COR-L47 (cell line): ENCODE measurements at places on chromosomes 7 and 10.

- no peak for DNase-seq
These were observed 273.4 kb downstream of the WDR37 start for GRCh38 chr10:1329622-1330021.

DNA sequence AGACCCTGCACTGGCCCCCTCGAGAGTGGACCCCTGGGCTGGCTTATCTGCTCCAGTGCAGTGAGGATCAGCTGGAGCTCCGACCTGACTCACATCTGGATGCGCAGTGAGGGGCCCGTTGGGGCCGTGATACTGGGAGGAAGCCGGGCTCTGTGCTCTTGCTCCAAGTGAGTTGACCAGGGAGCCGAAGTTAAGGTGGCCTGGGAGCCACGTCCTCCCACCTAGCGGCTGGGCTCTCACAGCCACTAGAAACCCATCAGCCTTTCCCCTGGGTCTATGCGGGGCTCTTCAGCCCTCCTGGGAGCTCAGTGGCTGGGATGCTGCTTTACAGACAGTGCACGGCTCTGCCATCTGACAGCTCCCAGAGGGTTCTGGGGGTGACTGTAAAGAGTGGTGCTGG, 9.1 kb downstream of the ALKBH4 start:
- DNase-seq, result no peak

DNA sequence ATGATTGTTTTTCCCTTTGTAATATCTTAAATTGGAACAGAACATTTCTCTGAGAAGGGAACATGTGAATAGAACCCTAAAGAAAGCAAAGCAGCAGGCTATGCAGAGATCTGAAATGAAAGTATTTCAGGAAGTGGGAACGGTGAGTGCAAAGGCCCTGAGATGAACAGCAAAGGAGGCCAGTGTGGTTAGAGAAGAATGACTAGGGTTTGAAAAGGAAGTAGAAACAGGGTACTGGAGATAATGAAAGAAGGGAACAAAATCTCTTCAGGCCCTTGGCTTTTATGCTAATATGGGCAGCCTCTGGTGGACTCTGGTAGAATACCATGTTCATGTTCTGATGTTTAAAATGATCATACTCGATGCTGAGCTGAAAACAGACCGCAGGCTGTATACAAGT, 22.2 kb downstream of the ARHGAP21 start:
- DNase-seq, result no peak

DNA sequence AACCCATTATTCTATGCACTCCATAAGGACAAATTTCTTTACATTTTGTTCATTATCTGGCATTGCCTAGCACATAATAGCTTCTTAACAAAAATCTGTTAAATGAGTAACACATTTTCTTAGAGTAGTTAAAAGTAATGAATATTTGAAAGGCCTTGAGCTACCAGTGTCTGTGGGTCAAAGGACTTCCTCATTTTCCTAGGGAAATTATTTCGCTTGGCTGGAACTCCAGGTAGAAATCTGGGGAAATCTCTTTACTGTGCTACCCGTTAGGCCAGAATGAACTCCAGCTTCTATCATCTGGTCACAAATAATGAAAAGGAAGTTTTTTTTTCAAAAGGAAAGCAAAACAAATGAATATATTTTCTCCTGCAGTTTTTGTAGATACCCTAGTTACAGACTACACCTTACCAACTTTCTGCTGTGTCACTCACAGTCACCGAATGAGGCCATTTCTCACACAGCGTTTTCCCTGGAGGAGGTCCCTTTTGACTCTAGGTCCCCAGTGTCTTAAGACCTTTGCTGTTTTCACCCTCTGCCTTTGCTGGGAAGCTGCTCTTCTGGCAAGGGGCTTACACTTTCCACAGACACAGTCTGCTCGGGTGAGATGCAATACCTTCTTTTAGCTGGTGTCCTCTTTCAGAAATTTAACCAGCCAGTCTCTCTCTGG, 1.6 kb downstream of the SAMD9L start:
- no peak for DNase-seq

DNA sequence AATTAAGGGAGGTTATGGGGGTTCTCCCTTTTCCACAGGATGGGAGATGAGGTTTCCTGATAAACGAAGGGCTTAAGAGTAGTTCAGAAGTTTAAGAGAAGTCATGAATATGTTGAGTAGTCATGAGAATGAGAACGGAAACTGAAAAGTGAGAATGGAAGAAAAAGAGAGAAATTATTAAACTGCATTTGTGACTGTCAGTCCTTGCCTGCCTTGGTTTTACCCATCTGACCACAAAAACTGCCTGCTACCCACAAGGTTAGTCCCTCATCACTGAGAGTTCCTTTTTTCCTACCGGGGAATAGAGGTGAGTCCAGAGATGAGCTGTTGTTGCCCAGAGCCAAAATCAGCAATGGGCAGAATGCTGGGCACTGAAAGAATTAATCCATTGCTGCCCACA, 174.1 kb upstream of the BET1 start:
- no peak for DNase-seq

- DNase-seq, result no peak
These were observed 175.5 kb upstream of the MYO3A start for GRCh38 chr10:25758511-25758910.

- no peak for DNase-seq
These were observed 2.8 kb upstream of the BCL7B start for GRCh38 chr7:73560109-73560835.

DNA sequence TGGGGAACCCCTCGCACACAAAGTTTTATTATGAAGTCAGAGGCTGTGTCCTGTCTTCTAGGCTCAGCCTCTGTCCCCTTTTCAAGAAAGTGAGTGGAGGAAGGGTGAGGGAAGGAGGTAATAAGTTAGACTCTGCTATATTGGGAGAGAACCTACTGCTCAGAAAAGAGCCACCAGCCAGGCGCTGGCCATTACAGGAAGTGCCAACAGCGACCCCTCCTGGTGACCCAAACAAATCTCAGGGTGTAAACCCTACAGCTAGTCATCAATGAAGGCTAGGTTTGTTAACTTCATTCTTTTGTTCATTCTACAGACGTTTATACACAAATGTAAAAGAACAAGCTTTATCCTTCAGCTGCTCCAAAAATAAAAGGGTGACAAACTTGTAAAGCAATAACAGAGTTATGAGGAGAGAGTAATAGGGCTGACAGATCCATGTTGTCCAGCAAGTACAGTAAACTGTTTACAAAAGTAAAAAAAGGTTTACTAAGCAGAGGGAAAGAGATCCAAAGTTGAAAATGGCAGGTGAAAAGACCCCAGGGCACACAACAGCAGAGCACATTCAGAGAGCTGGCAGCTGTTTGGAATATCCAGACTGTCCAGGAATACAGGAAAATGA, 82.7 kb downstream of the FAM204A start:
- peak; percentile 18 for DNase-seq

GRCh38 chr10:92914478-92915325, 66.4 kb downstream of the EXOC6 start:
- DNase-seq, result peak; percentile 26

DNA sequence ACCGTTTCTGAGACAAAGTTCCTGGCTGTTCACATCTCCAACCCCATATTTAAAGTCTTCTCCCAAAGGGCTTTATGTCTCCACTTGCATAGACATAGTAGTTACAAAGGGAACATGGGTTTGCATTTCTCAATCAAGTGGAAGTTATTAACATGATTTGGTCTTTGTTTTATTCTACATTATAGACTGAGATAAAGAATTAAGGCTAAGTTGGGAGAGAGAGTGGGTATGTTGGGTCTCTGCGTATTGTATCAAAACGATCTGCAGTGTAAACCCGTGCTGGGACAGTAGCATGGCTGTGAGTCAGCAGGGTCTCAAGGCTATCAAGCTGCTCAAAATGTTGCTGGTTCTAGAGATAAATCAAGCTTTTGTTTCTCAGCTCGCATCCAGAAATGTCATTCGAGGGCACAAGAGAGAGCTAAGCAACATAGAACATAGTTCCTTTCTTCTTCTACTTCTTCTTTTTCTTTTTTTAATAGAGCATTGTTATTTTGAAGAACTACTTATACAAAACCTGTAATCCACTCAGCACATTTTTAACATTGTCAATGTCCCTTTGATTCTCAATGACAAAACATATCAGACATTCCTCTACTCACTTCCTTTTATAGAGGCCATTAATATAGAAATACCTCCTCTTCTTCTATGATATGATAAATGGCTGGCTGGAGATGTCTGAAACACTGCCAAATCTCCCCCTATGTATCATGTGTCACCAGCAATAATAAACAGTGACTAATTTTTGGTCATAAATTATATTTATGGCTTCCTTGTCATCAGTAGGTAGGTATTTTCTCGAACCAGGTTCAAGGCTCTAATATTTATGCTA, 34.5 kb upstream of the RHOBTB1 start:
- peak; percentile 55 for DNase-seq

DNA sequence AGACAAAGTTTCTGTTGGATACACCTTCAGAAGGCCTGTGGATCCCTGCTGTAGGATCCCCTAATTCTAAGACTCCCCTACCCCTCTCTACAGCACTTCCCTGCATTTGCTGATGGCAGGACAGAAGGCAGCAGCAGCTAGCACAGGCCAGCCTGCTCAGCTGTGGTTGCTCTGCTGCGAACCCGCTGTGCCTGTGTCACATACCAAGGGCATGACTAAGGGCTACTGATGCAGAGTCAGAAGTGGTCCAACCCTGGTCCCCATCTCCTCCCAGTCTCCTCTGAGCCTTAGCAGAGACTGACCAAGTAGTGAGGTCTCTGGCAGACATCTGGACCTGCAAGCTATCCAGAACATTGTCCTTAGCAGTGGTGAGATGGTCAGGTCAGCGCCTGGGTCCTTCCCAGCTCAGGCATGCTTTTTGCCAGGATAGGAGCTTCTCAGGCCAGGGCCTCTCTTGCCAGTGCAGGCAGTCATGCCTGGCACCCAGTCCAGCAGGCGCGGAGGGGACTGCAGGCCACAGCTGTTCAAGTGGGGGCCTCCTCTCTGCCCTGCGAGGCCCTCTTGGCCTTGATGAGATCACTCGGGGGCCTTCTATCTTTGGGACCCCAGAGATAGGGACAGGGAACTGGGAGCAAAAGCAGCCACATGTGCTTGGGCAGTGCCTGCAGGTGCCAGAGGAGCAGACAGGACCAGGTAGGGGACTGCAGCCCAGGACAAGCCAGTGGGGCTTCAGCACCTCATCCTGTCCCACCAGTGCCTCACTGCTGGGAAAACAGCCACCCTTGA, 146.4 kb downstream of the ZNF248 start:
- no peak for DNase-seq

- no peak for DNase-seq
These were observed 30.7 kb upstream of the EPC1 start for GRCh38 chr10:32377458-32378259.

- no peak for DNase-seq
These were observed 24.9 kb downstream of the SFR1 start for GRCh38 chr10:104146882-104147281.

GRCh38 chr7:157526913-157527634, 190.3 kb downstream of the DNAJB6 start:
- peak; percentile 25 for DNase-seq

DNA sequence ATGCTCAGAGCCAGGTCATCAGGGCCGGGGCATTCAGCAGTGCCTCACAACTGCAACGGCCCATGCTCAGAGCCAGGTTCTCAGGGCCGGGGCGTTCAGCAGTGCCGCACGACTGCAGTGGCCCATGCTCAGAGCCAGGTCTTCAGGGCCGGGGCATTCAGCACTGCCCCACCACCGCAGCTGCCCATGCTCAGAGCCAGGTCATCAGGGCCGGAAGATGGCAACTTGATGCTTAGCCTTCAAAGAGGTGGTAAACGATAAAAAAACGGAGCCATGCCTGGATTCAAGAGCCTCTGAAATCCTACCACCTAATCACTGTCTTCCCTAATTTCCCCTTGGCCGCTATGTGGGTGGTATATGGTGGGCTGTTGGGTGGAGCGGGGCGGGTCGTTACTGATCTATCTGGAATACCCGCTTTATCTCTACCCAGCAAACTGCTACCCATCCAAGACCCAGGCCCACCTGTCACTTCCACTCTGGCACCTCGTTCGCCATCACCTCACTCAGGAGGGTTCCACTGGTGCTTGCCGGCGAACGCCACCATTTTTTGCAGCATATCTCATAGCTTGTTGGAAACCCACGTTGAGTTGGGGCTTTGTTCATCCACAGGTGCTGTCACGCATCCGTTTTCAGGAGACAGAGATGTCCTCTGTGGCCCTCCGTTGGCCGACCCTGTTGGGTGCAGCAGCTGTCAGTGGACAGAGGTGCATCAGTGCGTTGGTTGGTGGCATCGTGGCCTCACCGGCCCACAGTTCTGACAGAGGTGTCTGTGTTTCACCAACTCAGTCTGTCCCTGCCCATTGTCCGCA, 221.1 kb downstream of the EBF3 start:
- DNase-seq, result no peak

DNA sequence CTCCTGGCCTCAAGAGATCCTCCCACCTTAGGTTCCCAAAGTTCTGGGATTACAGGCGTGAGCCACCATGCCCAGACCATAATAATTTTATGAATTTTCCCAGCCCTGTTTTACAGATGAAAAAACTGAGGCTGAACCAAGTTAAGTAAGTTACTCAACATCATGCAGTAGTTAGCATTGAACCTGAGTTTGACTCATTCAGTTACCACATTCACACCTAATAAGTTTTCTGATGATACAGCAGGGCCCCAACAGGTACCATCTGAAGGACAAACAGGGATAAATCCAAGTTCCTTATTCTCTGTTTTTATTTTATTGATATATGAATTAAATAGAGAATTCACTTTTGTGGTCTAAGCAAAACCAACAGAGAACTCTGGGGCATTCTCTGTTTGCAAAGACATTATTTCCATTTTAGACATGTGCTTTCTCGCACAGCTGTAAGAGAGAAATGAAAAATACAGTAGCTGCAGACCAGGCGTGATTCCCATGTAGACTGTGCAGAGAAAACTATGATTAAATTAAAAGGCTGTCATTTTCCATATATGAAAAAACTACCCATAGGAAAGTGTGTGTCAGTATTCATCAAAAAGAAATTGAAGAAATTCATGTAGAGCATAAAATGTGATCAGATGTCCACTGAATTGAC, 26.6 kb downstream of the APBB1IP start:
- DNase-seq, result no peak

GRCh38 chr10:12800302-12800701, 201.2 kb downstream of the CCDC3 start:
- no peak for DNase-seq

- no peak for DNase-seq
These were observed 146.3 kb downstream of the CHCHD3 start for GRCh38 chr7:132935608-132936007.

GRCh38 chr10:77041636-77042258, 595.9 kb downstream of the KCNMA1 start:
- no peak for DNase-seq

- no peak for DNase-seq
These were observed 17.3 kb downstream of the MYOF start for GRCh38 chr10:93464776-93465388.
